ENCODE measurements at places on chromosomes 4 and X. TPM values are rescaled to one million over a fixed set of nuclear protein-coding genes. Genes with fewer than 3 reads are reported as not detected.

Gene RPGR
- 8.4 TPM for total RNA-seq

Gene MAGEA2
- not detected for total RNA-seq

Gene RHOXF2
- total RNA-seq = not detected

Gene FAM9B
- total RNA-seq = 0.69 TPM

Gene REELD1
- not detected for total RNA-seq

Gene IBSP
- not detected for total RNA-seq

DNA sequence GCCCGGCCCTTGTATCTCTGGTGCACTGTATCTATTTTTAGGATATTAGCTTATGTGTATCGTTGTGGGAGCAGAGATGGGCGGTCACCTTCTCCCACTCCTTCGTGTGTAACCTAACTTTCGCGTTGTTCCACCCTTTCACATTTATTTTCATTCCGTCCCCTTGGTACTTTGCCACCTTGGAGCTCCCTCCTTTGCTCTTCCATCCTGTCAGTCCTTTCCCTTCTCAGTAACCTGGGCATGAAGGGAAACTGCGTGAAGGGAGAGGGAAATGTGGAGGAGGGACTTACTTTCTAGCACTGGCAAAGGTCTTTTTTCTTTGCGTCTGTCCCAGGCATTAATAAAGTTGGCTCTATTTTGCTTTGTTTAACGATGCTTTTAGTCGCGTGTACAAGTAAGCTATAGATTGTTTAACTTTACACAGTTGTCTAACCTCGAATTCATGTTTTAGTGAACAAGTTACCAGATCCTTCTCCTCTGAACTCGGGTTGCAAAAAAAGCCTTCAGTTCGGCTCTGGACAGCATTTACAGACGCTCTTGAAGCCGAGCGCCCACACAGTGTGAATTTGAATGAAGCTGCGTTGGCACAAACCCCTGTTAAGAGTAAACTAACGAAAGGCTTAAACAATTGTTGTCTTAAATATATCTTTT, 3.9 kb downstream of the PCDH10 start:
- H3K36me3 ChIP-seq = no peaks in the 10 kb centered on the region
- DNase-seq = no peak
- H3K4me3 ChIP-seq = no peak overlapping the region

DNA sequence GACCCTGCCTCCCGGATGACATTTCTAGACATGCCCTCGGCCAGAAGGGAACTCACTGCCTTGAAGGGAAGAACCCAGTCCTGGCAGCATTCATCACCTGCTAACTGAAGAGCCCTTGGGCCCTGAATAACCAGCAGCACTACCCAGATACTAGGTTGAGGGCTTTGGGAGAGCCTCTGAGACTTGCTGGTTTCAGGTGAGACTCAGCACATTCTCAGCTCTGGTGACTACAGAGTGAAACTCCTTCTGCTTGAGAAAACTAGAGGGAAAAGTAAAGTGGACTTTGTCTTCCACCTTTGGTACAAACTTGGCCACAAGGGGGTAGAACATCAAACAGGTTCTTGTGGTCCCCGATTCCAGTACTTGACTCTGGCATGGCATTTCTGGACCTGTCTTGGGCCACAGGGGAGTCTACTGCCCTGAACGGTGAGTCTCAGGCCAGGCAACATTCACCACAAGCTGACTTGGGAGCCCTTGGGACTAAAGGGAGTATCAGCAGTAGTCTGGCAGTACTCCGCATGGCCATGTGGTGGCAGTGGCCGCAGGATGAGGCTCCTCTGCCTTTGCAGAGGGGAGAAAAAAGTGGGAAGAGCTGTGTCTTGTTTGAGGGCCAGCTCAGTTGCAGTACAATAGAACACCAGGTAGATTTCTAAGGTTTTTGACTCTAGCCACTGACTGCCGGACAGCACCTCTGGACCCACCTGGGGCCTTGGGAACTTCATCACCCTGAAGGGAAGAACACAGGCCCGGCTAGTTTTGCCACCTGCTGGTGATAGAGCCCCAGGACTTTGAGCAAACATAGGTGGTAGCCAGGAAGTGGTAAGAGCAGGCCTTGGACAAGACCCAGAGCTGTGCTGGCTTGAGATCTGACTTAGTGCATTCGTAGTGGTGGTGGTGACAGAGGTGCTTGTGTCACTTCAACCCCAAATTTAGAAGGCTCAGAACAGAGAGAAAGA, 414.8 kb downstream of the OPHN1 start:
- no peak overlapping the region for H3K27ac ChIP-seq
- DNase-seq = peak; percentile 35
- H3K4me1 ChIP-seq = no peaks in the 10 kb centered on the region
- no peaks in the 10 kb centered on the region for H3K36me3 ChIP-seq

DNA sequence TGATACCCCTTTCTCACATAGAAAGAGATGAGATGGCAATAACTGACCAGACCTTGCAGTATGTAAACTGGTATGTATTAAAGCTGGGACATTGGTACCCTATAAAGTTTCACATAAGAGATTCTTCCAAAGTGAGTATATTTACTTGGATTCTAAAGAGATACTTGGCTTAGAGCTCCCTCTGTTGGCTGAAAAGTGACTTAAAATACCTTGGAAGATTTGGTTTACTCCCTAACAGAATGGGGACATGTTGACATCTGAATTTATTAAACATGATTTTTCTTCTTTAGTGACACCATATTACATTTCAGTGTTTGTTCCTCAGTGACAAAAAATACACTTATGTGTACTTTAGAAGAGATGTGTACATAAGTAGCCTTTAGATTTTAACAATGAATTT, 47.9 kb upstream of the RGN start:
- H3K27me3 ChIP-seq = no peaks in the 10 kb centered on the region
- H3K27ac ChIP-seq = no peak overlapping the region
- H3K4me3 ChIP-seq = no peak overlapping the region
- H3K36me3 ChIP-seq = no peaks in the 10 kb centered on the region
- peak; percentile 67 for DNase-seq

DNA sequence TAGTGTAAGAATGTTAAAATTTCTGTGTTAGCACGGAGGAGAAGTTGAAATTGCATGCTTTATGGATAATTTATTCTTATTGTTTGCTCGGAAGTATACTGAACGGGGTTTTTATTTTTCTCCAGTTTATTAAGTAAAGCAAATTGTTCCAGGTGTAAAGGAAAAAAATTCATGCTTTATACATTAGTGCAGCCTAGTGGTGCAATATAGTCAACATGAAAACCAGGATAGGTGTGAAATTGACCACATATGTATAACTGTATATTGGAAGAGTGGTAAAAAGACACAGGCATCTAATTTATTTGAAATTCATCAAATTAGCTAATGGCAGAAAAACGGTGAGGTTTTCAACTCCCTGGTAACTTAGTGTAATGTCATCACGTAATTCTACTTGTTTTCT, 959 bp downstream of the BRS3 start:
- no peak overlapping the region for H3K27ac ChIP-seq
- no peaks in the 10 kb centered on the region for H3K36me3 ChIP-seq
- H3K4me1 ChIP-seq = no peaks in the 10 kb centered on the region
- no peak for DNase-seq

GRCh38 chrX:110162867-110163266, 155.0 kb downstream of the AMMECR1 start:
- no peaks in the 10 kb centered on the region for H3K27me3 ChIP-seq
- DNase-seq = no peak
- H3K27ac ChIP-seq = no peak overlapping the region
- no peaks in the 10 kb centered on the region for H3K36me3 ChIP-seq
- H3K4me3 ChIP-seq = no peak overlapping the region

- no peaks in the 10 kb centered on the region for H3K27me3 ChIP-seq
- no peak overlapping the region for H3K27ac ChIP-seq
- H3K4me1 ChIP-seq = no peaks in the 10 kb centered on the region
- H3K4me3 ChIP-seq = no peak overlapping the region
- DNase-seq = no peak
- no peaks in the 10 kb centered on the region for H3K36me3 ChIP-seq
These were observed 3.3 kb downstream of the COL4A5 start for GRCh38 chrX:108442901-108443464.

- peak overlapping the region; percentile 97 for H3K27ac ChIP-seq
These were observed 32.4 kb upstream of the PDLIM3 start for GRCh38 chr4:185567381-185568376.

- H3K4me1 ChIP-seq = no peaks in the 10 kb centered on the region
- no peaks in the 10 kb centered on the region for H3K27me3 ChIP-seq
These were observed 25.1 kb downstream of the PIR start for GRCh38 chrX:15468036-15468435.

DNA sequence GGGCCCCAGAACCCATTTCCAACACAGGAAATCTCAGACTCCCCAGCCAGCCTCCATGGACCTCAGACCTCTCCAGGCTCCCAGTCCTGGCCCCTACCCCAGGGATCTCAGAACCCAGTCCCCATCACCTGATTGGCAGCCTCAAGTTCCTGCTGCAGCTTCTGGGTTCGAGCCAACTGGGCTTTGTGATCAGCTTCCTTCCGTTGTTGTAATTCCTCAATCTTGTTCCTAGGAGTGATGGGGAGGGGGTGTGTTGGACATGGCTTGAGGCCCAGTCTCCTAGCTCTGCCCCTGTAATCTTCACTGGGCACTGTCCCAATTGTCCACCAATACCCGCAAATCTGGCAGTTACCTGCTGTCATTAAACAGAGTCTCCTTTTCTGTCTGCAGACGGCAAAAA, 12.6 kb downstream of the GRIPAP1 start:
- H3K4me3 ChIP-seq = no peak overlapping the region
- no peaks in the 10 kb centered on the region for H3K4me1 ChIP-seq
- no peaks in the 10 kb centered on the region for H3K27me3 ChIP-seq

DNA sequence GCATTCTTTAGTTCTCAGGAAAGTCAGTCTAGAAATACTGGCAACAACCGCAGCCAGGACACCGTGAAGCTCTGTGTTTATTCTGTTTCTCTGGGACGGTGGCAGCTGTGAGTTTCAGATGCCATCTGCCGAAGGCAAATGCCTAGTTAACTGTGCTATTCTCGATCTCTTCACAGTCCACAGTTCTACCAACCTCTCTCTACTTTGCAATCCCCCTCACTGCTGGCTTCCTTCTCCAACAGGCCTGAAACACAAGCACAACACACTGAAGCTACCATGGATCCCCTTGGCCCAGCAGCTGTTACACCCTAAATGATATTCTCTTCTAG, 118.8 kb downstream of the ZNF827 start:
- no peaks in the 10 kb centered on the region for H3K27me3 ChIP-seq
- no peak overlapping the region for H3K4me3 ChIP-seq
- no peaks in the 10 kb centered on the region for H3K4me1 ChIP-seq
- no peaks in the 10 kb centered on the region for H3K36me3 ChIP-seq
- no peak overlapping the region for H3K27ac ChIP-seq

DNA sequence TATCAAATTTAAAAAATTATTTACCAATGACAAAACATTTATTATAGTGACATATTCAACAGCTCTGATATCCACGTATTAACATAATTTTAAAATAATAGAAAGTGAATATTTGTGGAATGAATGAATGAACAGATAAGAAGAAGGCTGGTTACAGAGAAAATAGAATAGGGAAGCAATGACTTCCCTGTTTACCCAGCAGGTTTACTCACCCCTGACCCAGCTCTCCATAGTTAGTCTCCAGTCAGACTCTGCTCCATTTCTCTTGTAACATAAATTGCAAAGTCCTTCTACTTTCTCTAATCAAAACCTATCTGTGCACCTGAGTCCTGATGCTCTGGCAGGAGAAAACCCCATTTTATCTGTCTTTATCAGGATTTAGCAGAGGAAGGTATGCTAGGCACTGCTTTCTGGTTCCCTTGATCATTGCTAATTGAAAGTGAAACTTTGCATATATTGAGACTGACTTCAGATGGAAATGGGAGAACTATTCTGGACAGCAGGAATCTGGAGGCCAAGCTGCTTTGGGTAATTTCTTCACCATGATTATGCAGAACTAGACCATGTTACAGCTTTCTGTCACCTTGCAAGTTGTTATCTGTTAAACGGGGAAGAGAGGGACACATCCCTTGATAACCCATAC, 363.0 kb downstream of the FAT4 start:
- peaks cover 5% of the 10 kb centered on the region for H3K4me1 ChIP-seq
- no peak overlapping the region for H3K27ac ChIP-seq
- H3K36me3 ChIP-seq = no peaks in the 10 kb centered on the region
- DNase-seq = no peak

DNA sequence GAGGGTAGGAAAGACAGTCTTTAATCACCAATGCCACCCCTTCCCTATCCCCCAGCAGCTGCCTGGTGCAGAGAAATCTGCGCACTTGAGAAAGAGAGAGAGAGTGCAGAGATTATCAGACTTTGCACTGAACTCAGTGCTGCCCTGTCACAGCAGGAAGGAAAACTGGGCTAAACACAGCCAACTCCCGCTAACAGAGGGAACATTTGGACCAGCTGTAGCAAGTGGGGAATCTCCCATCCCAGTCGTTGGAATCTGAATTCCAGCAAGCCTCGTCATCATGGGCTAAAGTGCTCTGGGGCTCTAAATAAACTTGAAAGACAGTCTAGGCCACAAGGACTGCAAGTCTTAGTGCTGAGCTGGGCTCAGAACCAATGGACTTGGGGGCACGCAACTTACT, 168.7 kb downstream of the DLG3 start:
- H3K4me1 ChIP-seq = no peaks in the 10 kb centered on the region
- H3K27ac ChIP-seq = no peak overlapping the region
- no peak overlapping the region for H3K4me3 ChIP-seq

DNA sequence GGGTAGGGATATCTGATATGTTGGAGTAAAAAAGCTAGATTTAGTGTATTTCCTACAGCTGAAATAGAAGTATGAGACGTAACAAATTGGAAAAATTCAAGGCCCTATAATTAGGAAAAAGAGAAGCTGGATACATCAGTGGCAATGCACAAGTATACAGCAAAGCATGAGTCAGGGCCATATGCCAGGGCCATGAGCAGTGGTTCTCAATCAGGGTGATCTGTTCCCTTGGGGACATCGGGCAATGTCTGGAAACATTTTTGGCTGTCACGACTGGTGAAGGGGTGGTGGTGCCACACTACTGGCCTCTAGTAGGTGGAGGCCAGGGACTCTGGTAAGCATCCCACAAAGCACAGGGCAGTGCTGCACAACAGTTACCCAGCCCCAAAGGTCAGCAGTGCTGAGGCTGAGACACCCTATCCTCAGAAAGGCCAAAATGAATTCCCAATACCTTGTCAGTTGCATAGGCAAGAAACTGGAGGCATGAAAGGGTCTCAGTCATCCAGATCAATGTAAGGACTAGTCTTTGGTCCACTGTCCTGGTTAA, 36.8 kb upstream of the NAP1L5 start:
- H3K36me3 ChIP-seq = peaks cover 29% of the 10 kb centered on the region
- DNase-seq = no peak
- H3K27me3 ChIP-seq = no peaks in the 10 kb centered on the region
- H3K4me1 ChIP-seq = peaks cover 31% of the 10 kb centered on the region
- H3K4me3 ChIP-seq = no peak overlapping the region

GRCh38 chrX:47501226-47502074, 18.4 kb upstream of the ZNF41 start:
- no peaks in the 10 kb centered on the region for H3K27me3 ChIP-seq
- no peaks in the 10 kb centered on the region for H3K36me3 ChIP-seq
- DNase-seq = peak; percentile 83
- H3K4me3 ChIP-seq = no peak overlapping the region
- H3K27ac ChIP-seq = peak overlapping the region; percentile 55
- H3K4me1 ChIP-seq = peaks cover 9% of the 10 kb centered on the region

DNA sequence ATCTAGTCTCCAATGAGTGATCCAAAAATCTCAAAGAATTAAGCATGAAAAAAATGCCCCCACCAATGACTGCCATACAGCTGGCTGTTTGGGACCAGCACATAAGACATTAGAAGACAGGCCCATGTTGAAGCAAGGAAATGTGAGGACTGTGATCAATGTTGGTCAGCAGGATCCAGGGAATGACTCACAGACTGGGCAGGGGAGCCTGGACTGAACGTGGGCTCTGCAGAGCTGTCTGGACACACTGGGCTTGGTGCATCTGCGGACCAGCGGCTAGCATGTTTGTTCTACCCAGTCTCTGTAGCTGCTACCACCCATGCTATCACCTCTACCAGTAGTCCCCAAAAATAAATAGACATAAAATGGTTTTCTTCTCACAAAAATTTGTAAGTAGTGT, 108.6 kb downstream of the PALLD start:
- H3K4me3 ChIP-seq = no peak overlapping the region
- peak; percentile 37 for DNase-seq
- H3K27me3 ChIP-seq = no peaks in the 10 kb centered on the region
- H3K4me1 ChIP-seq = peaks cover 20% of the 10 kb centered on the region
- no peaks in the 10 kb centered on the region for H3K36me3 ChIP-seq

Measured in SJCRH30 (cell line).